Cerebellar nuclear complex (tissue), 1 donor: ENCODE measurements at places on chromosomes 1 and 21.

DNA sequence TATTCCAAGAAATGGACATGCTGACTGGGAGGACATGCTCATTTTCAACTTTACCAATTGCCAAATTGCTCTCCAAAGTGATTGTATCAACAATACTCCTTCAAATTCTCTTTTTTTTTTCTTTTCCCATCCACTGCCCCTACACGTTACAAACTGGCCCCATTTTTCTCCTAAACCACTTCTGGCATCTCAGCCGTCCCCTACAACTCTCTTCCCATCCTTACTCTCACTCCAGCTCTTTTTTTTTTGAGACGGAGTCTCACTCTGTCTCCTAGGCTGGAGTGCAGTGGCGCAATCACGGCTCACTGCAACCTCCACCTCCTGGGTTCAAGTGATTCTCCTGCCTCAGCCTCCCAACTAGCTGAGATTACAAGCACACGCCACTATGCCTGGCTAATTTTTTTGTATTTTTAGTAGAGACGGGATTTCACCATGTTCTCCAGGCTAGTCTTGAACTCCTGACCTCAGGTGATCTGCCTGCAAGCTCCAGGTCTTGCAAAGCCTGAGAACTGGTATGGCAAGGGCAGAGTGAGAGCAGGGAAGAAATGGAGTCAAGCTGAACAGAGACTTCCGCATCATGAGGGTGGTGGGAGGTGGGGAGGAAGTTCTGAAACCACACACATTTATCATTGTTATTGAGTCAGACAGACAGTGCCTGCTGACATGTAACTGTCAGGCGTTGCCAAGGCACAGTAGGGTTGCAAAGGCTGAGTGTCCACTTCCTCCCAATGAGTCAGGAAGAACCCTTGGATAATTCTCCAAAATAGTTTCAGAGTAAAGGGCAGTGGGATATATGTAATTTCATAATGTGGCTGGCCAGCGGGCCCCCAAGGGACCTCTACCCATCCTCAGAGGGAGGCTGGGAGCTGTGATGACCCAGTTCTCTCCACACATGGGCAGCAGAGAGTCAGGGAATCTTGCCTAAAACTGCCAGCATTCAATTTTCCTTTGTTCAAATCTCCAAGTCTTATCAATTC, 17.4 kb downstream of the CELA3A start:
- no peak for DNase-seq

- DNase-seq: no peak
Observed at GRCh38 chr1:101086783-101087182, 61.2 kb upstream of the DPH5 start.

- no peak for DNase-seq
Observed at GRCh38 chr1:85134583-85135391, 66.0 kb downstream of the SYDE2 start.

- no peak for DNase-seq
Observed at GRCh38 chr1:90502194-90502593, 214.9 kb downstream of the BARHL2 start.

- no peak for DNase-seq
Observed at GRCh38 chr21:29295066-29295650, 3.6 kb upstream of the BACH1 start.

DNA sequence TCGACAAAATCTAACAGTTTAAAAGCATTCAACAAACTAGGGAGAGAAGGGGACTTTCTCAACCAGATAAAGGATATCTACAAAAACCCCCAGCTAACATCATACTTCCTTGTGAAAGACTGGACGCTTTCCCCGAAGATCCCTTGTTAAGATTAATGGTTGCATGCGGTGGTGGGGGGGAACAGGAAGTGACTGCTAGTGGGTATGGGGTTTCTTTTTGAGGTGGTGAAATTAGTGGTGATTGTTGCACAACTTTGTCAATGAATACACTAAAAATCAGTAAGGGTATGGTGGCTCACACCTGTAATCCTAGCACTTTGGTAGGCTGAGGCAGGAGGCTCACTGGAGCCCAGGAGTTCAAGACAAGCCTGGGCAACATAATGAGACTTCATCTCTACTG, 26.9 kb upstream of the EYA3 start:
- DNase-seq: no peak

DNA sequence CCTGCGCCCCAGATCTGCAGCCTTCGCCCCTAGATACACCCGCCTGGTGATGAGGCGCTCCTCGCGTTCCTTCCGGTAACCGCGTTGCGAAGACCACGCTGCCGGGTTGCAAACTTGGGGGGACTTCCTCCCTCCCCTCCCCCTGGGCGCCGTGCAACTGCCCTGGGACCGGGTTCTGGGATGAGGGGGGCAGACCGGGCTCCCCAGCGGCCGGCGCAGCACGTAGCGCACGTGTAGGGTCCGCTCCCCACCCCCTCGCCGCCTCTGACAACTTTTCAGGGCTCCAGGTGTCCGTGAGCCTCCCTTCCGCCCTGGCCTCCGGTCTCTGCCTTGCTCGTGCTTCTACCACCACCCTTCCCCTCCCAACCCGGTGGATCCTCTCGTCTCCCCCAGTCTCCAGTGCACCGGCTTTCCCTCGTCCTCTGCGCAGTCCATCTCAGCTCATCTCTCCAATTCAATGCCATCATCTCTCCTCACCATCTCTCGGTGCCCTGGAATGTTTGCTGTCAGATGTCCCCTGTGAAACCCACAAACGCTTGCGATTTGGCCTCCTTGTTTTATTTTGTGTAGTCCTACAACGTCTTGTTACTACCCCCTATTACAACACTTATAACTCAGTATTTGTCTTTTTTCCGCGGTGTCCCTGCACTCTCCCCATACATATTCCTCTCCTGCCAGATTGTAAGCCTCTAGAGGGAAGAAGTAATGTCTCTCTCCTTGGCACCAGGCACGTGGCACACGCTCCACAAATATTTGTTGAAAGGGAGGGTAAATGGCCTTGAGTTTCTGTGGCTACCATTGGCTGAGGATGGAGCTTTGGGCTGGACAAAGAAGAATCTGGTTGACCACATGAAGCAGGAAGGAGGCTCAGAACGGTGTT, 782 bp downstream of the PCAT6 start:
- no peak for DNase-seq

GRCh38 chr1:197181982-197182381, 35.5 kb upstream of the ASPM start:
- no peak for DNase-seq

GRCh38 chr1:171252482-171252881, 4.2 kb downstream of the FMO1 start:
- DNase-seq: no peak

DNA sequence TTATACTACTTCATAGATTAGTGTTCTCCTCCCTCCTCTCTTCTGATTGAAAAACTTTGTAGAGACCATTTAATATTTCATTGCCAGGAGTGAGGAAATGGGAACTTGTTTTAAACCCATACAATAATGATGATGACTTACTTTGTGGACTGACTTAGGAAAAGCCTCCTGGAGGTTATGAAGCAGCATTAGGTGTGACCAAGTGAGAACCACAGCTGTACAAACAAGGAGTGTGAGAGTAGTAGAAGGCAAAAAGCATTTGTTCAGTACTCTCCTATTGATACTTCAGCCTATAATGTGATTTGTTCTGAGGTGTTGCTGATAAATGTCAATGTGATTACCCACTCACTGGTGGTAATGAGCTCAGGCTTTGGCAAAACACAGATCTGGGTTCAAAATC, 8.4 kb downstream of the TIPRL start:
- DNase-seq: no peak

DNA sequence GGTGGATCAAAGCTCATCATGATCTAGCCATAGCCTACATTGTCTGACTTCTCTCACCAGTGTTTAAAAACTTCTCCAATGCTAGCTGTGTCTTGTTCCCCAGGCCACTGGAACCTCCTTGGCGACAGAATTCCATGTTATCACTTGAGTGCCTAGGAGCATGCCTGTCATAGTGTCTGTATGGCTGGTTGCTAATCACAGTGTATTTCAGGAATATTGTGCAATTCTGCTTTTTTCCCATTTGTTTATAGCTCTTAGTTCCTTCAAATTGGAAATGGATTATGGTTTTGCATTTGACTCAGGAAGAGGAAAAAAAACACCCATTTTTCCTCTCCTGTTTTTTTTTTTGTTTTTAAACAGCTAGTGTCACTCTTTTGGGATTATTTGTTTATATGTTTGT, 25.5 kb downstream of the ROR1 start:
- no peak for DNase-seq

- DNase-seq: no peak
Observed at GRCh38 chr1:11796036-11796828, 9.5 kb downstream of the MTHFR start.

DNA sequence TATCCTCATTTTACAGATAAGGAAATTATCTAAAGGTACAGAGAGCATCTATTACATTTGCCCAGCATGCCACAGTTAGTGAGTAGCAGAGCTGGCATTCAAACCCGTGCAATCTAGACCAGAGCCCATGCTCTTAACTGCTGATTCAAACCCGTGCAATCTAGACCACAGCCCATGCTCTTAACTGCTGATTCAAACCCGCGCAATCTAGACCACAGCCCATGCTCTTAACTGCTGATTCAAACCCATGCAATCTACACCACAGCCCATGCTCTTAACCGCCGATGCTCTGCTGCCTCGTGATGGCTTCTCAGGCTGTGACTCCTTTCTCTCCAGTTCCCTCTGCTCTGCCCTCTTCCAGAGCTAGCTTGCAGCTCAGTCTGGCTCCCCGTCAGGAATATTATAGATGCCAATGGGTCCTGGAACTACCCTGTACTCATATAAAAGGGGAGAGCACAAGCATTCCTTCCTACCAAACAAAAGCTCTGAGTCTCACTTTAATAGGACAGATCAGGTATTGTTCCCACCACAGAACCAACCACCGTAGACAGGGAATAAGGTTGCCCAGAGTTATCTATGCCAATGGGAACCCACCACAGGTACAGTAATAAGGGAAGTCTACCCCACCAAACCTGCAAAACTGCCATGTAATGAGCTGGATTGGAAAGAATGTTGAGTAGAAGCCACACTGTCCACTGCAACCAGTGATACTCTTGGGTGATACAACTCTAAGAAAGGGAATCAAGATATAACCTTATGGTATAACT, 78.4 kb downstream of the SMYD3 start:
- DNase-seq: no peak

DNA sequence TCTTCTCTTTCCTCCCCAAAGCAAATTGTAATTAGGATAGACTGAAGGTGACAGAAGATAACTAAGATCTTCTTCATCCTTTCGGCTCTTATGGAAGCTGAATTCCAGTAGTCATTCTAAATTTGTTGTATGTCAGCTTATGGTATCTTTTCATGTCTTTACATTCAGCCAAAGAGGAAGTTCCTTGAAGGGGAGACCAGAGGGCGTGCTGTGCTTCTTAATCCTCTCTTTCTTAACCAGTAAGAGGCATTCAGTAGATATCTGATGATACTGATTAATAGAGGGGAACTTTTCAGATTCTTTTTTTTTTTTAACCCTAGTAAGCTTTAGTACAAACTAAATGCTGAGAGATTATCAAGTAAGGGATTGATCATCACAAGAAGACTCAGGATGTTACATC, 102.3 kb downstream of the OSBPL9 start:
- DNase-seq: no peak

- no peak for DNase-seq
Observed at GRCh38 chr1:193431265-193431977, 245.0 kb upstream of the B3GALT2 start.

- DNase-seq: no peak
Observed at GRCh38 chr21:41605934-41606285, 98.0 kb upstream of the TMPRSS2 start.

DNA sequence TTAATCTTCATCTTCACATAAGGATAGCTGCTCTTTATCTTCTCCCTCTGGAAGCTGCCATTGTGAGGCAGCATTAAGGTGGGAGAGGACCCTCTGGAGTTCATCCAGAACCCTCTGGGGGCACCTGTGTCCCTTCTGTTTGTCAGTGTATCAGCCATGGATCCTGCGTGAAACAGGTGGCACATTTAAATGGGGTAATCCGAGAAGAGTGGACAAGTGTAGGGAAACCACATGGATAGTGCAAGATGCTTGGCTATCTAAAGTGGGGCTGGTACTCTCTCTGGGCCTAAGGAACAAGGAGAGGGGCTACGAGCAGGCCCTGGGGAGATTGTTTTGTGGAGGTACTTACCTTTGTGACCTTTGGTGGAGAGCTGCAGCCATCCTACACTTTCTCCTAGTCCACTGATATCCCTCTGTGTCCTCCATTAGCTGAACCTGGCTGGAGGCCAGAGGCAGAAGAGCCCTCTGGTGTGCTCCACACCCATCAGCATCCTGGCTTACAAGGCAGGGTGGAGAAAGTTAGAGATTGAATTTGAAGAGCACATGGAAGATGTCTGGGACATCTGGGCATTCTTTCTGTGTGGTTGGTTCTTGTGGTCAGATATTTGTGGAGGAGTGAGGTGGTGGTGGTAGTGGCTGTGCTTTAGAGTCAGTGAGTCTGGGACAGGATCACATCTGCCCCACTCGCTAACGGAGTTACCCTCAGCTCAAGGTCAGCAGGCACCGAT, 117.7 kb downstream of the FGGY start:
- DNase-seq: no peak

DNA sequence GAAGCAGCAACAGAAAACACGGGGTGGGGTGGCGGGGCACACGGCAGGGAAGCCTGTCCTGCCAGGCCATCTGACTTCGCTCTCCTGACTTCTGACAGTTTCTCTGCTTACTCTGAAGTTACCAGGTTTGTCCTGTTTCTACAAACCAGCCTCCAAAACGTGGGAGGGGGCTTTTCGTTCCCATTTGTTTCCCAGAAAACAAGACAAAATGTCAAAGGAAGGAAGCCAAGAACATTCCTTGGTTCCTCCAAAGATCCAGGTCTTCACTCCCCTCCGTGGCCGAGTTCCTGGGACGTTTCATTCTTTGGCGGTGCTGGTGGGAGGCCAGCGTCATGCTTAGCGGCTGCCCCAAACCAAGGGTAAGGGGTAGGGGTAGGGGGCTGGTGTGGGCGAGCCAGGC, 49.6 kb downstream of the MEGF6 start:
- DNase-seq: no peak

GRCh38 chr1:221815660-221816059, 73.8 kb upstream of the DUSP10 start:
- DNase-seq: no peak

DNA sequence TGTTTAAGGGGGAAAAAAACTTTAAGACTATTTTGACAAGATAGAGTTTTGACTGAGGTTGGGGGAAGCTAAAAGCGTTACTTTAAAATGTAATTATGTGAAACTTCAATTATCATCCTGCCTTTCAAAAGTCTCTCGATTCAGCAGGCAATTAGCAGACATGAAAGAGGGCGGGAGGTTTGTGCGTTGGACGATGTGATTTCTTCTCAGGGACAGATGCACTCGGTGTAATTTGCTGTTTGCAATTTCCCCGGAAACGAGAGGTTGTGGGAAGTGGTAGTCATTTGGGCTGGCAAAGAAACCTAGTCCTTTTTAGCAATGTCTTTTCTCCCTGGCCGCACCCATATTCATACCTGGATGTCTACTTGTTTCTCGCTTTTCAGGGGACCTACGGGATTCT, 27.1 kb downstream of the KAZN start:
- no peak for DNase-seq

GRCh38 chr1:10622910-10623685, 148.3 kb downstream of the PEX14 start:
- no peak for DNase-seq

- DNase-seq: no peak
Observed at GRCh38 chr1:42450061-42450460, 5.8 kb downstream of the ZMYND12 start.
